ENCODE measurements at places on chromosomes 13 and 19.

DNA sequence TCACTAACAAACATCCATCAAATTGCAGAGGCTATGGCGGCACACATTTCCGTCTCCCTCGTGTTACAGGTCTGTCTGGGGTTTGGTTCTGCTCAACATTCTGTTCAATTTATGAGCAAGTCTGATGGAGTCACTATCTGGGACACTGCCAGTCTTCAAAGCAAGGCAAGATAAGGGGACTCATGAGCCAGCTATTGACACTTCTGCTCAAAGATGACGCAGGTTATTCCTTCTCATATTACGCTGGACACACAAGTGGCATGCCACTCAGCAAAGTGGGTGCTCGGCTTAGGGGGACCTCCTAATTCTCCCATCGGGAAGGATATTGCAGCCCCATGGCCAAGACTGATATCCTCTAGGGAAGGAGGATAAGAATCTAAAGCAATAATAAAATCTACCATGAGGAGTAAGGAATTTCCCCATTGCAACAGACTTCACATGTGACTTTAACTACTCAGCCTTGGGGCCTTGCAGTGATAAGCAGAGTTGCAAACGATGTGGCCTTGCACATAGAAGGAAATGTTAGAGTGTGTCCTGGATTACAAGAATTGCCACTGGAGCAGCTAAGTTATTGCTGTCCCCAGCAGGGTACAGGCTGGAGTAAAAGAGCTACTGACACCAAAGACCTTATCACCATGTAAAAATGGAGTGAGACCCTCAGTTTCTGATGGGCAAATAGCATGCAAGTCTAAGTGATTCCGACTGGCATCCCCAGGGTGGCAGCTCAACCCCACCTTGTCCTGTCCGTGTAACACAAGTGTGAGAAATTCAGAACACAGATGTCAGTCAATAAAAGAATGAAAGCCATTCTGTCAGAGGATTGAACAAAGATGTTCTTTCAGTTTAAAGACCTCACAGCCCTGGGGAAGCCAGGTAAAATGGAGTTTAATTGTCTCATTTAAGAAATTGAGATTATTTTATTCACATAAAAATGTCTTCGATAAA lies 306.1 kb downstream of the IRS2 start:
- no peak for DNase-seq

- no peak for DNase-seq
Observed at GRCh38 chr19:44024900-44025216, 321 bp upstream of the ZNF222 start.

- DNase-seq, result no peak
Observed at GRCh38 chr13:93001866-93002461, 224.6 kb upstream of the GPC6 start.

GRCh38 chr13:113855012-113855921 lies 8.6 kb downstream of the GAS6 start:
- no peak for DNase-seq

DNA sequence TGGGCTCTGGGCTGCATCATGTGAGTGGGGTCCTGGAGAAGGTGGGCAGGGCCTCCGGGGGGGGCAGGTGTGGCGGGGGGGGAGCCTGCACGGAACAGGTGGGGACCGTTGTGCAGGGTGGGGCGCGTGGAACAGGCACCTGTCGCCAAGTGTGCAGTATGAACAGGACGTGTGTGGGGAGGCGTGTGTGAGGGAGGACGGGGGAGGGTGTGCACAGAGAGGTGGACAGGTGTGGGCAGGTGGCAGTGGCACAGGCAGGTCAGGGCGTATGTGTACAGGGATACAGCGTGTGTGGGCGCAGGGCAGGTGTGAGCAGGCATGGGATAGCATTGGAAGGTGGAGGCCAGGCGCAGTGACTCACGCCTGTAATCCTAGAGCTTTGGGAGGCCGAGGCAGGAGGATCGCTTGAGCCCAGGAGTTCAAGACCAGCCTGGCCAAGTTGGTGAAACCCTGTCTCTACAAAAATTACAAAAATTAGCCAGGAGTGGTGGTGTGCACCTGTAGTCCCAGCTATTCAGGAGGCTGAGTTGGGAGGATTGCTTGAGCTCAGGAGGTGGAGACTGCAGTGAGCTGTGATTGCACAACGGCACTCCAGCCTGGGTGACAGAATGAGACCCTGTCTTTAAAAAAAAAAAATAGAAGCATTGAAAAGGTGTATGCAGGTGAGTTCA lies 3.2 kb downstream of the PLK5 start:
- no peak for DNase-seq

- no peak for DNase-seq
Observed at GRCh38 chr19:52070496-52070895, 21.9 kb upstream of the ZNF432 start.

DNA sequence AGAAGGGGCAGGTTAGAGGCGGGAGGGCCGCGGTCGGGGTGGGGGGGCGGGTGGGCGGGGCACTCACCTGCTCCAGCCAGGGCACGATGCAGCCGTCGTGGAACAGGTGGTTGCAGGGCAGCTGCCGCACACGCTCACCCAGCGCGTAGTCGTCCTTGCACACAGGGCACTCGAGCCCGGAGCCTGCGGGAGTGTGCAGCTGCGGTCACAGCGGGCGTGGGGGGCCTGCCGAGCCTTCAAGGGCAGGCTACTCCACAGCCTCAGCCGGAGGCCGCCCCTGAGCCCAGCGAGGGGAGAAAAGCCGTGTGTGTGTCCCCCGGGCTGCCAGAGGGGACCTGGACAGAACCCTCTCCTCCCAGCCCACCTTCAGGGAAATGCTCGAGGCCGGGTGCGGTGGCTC lies 8.6 kb downstream of the FGF22 start:
- DNase-seq, result no peak

DNA sequence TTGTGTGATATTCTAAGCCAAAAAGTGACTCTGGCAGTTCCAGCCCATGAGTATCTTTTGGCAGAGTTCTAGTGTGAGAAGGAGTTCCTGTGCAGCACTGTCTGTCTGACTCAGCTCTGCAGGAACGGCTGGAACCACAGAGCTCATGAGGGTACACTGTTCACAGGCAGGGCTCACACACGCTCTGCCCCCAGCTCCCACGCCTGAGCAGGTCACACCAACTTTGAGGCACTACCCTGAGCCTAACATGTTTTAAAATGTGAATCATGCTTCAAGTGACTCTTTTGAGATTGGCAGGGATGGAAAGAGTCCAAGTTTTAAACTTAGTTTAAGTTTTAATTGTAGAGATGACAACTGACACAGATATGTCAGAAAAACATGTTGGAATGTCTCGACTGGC lies 1203.3 kb downstream of the UQCRFS1 start:
- no peak for DNase-seq

GRCh38 chr19:48866692-48867091 lies 1.7 kb downstream of the PLEKHA4 start:
- no peak for DNase-seq

GRCh38 chr19:5354403-5354802 lies 13.8 kb upstream of the PTPRS start:
- no peak for DNase-seq

- DNase-seq, result no peak
Observed at GRCh38 chr13:23609414-23609760, 39.2 kb downstream of the TNFRSF19 start.

DNA sequence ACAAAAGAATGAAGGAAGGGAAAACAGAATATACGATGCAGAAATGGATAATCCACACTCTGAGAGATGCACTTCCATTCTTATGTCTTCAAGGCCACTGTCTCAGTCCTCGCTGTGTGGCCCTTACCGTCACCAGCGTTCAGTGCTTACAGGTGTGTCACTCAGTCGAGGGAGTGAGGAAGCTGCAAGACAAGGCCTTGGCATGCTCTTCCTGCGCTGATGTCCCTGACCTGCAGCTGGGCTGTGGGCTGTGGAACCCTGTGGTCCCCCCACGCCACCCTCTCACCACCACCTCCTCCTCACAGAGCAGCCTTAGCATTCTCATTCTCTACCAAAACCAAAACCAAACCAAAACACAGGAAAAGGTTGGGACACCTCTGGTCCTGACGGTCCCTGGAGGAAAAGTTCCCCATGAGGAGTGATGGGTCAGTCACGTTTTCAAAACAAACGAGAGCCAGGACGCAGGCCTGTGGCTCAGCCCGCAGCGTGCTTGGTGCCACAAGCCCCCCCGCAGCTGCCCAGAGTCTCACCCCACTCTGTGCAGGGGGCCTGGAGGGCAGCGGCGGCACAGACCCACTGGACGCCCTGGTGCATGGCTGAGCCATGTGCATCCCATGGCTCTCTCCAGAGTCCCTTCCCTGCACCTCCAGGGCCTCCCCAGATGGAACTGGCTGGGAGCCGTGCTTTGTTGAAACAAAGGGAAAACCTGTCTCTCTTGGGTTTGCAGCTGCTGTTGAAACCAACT lies 48.2 kb upstream of the GPR183 start:
- DNase-seq, result no peak

DNA sequence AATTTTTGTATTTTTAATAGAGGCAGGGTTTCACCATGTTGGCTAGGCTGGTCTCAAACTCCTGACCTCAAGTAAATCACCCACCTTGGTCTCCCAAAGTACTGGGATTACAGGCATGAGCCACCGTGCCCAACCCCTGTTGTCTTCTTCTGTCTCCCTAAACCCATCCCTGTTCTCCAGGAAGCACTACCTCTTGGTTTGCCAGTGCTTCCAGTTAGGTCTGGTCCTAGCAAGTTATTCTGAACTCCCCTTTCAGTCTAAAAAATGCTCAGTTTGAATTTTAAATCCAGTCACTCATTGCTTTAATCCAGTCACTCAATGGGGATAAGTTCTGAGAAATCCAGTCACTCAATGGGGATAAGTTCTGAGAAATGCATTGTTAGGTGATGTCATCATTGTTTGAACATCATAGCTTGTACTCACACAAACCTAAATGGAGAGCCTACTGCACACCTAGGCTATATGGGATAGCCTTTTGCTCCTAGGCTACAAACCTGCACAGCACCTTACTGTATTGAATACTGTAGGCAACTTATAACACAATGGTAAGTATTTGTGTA lies 8.0 kb upstream of the ATP4A start:
- no peak for DNase-seq

GRCh38 chr19:15788594-15789270 lies 1.3 kb downstream of the OR10H5 start:
- no peak for DNase-seq

- no peak for DNase-seq
Observed at GRCh38 chr19:58274771-58275201, 4.0 kb upstream of the ZNF8 start.

DNA sequence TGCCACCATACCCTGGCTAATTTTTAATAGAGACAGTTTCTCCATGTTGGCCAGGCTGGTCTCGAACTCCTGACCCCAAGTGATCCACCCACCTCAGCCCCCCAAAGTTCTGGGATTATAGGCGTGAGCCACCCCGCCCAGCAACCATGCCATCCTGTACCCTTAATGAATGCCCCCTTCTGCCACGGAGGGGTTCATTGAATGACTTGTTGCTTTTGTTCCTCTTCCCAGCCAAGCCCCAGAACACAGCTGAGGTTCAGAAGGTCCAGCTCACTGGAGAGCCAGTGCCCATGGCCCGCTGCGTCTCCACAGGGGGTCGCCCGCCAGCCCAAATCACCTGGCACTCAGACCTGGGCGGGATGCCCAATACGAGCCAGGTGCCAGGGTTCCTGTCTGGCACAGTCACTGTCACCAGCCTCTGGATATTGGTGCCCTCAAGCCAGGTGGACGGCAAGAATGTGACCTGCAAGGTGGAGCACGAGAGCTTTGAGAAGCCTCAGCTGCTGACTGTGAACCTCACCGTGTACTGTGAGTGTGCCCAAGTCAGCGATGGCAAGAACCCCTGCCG lies 6.0 kb downstream of the PVR start:
- no peak for DNase-seq

DNA sequence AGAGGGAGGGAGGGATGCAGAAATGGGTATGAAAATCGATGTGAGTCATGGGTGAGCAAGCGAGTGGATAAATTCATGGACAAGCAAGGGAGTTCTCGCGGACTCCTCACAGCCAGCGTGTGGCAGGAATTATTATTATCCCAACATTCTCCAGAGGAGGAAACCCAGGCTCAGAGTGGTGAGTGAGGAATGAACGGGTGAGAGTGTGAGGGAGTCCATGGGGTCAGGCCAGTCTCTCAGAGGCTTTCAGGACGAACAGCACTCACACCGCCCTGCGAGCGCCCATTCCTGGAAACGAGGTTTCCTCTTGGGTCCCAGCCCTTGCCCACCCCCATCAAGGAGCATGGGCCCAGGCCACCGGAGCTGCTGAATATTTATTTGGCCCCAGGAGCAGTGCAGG lies 6.3 kb upstream of the DNAAF3 start:
- DNase-seq, result no peak

Measured in activated CD8-positive, alpha-beta memory T cell treated with anti-CD3 and anti-CD28 coated beads for 1 hour (primary cell).